Hippocampal formation (tissue), 2 donors: ENCODE measurements at places on chromosomes 4 and X.
A peak's percentile ranks its signal among the peaks of the same experiment; 100 is the strongest.

DNA sequence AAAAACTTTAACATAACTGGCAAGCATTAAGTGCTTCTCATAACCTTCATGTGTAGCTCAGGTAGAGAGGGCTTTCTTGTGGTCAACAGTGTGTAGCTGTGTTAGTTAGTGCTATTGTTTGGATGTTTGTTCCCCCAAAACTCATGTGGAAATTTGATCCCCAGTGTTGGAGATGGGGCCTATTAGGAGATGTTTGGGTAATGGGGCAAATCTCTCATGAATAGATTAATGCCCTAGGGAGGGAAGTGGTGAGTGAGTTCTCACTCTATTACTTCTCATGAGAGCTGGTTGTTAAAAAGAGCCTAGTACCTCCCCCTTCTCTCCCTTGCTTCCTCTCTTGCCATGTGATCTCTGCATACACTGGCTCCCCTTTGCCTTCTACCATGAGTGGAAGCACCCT lies 16.5 kb upstream of the SLC25A43 start:
- no peak for DNase-seq

DNA sequence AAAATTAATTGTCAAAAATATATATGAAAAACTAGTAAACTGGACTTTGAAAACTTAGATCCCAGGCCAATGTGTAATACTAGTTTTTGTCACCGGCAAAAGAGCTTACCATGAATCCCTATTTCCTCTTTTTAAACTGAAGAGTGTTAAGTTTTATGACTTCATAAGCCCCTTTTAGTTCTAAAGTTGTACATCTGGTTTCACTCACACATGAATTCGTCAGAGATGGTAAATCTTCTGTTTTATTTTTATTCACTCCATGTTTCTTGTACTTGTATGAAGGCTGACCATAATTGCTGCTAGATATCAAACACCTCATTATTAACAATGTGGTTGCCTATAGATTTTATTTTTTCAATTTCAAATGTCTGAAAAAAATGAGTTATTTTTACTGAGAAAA lies 827.9 kb downstream of the PCDH7 start:
- DNase-seq: no peak

DNA sequence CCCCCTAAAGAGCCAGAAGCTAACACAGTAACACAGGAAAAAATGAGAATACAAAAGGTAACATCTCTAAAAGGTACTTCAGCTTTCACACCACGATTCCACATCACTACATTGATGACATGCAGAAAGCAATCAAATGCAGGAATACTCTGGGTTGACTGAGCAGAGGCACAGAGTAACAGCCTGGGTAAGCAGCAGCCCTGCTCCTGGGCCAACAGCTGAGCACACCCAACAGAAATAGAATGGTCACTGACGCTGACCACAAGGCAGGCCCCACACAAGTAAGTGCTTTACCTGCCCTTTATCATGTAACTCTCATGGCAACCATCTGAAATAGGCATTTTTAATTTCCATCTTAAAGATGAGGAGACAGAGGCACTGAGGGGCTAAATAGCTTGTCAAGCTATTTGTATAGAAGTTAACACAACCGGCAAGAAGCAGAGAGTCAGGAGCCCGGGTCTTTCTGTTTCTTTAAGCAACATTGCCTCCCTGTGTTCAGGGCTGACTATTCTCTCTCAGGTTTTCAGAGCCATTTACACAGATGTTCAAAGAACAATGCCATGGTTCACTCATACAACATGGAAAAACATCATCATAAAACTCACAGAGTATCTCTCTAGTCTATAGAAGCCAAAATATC lies 168.9 kb downstream of the ZNF674 start:
- DNase-seq: peak; percentile 20

GRCh38 chrX:129755779-129756650 lies 17.2 kb downstream of the XPNPEP2 start:
- no peak for DNase-seq

- no peak for DNase-seq
These were observed 66.7 kb upstream of the FRAS1 start for GRCh38 chr4:77990456-77990855.

DNA sequence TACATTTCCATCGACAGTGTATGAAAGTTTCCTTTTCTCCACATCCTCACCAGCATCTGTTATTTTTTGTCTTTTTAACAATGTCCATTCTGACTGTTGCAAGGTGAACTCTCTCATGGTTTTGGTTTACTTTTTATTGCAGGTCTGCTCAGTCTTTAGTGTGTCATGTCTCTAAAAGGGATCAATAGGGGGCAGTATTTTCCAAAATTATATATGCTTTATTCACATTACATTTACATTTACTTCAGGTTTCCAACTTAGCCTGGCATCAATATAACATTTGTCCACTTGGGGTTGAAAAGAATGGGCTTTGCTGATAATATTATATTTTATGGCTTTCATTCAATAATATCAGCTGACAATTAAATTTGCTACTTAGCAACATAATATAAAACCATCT lies 265.0 kb upstream of the SLITRK2 start:
- DNase-seq: no peak

DNA sequence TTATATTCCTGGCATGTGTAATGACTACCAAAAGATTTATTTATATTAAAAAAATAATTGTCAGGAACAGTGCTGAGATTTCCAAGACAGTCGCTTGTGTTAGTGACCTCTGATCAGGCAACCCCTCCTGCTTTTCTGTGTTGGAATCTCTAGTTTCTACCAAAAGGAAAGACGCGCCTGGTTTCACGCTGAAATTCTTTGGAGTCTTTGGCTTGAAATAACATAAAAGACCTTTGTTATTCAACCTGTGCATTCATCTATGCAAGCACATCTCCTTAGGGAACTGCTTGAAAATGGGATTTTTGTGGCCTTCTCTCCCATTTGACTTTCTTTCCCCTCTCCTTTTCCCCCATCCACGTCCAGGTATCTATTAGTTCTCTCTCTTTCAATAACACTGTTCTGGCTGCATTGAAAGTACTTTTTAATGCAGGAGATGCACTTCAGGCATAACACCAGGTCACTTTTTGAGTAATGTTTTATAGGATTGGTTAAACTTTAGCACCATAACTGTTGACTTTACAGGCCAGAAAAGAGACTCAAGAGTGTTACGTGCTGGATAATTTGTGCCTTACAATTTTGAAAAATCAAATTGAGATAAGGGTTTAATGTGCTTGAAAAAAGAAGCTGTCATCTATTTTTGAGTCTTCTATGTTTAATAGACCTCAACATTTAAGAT lies 172.7 kb downstream of the GPAT3 start:
- no peak for DNase-seq

- no peak for DNase-seq
These were observed 111.5 kb upstream of the LDB2 start for GRCh38 chr4:17009871-17010367.

GRCh38 chr4:70925899-70926635 lies 23.9 kb downstream of the MOB1B start:
- DNase-seq: no peak

DNA sequence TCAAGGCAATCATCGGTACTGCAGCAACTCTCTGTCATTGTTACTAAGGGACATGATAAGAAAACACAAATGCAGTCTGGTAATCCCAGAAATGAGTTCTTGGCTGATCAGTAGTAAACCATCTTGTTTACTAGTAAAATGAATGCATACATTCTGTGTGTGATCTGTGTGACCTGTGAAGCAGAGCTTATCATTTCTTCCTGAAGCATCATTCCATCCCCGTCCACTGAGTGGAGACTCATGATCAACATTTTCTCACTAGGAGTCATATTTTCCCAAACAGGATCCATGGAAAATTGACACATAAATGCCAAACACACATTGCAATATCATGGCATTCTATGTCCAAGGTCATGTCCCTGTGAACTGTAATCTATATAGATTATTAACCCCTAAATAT lies 226.1 kb downstream of the ANKRD50 start:
- DNase-seq: no peak

DNA sequence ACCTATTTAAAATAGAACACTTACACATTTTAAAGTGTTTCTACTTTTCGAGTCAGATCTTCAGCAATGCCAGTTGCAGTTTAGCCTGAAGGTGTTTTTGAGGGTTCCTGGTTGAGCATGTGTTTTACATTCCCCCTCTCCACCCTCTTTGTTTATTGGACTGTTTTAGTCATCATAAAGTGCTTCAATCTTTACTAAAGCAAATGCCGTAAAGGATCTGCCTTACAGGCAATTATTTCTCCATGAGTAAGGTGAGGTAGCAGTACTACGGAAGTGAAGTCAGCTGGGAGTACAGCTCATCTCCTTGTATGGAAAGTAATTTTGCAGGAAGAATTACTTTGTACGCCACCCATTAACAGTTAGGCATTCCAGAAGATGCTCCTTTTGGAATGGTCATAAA lies 36.9 kb downstream of the PDLIM5 start:
- no peak for DNase-seq

- DNase-seq: no peak
These were observed 200.5 kb downstream of the FAM133A start for GRCh38 chrX:93874554-93874953.

DNA sequence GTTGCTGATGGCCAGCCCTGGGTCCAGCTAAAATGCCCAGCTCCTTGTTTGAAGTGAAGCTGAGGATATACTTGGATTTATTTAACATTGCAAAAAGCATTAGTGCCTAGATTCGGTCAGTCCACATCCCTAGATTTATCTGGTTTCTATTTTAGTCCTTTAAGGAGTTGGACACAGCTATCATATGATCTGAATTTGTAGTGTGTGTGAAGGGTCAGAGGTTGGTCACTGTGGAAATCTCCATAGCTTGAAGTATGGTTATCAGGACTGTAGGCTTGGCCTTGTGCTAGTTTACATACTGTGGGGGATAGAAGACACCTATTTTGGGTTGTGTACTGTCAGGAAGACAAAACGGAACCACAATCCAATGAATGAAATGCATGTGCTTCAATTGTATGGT lies 28.8 kb downstream of the NLGN3 start:
- DNase-seq: no peak

DNA sequence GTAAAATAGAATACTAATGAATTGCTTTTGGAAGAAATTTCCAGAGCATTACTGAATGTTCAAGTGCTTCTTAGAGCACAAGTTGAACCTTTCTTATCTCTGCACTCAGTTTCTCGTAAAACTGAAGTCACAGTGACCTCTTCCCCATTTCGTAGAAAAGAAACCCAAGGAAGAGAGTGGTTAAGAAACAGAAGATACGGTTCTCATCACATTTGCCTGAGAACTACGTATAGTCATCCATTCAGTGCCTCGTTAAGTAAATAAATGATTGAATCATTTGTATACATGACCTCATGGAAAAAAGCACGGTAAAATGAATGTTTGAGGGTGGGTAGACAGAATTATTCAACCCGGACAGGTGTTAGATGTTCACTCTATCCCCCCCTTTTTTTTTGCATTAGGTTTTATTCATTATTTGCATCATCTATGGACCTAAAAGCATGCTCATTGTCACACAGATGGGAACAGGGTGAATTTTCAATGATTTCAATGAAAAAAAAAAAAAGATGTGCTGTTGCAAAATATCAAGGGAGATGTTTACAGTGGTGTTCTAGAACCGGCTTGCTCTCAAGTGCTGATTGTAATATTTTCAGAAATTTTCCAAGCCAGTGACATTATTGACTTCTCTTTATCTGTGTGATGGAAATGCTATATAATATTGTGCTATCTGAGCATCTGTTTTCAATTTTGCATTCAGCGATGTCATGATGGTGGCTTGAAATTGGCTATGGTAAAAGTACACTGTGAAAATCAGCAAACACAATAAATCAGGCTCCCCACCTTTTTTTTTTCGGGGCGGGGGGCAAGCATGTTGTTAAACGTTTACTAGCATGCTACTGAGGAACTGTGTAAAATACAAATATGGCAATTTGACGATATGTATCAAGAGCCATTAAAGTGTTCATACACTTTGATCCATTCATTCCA lies 4.3 kb downstream of the RHOH start:
- no peak for DNase-seq

- DNase-seq: no peak
These were observed 109.6 kb downstream of the SPRY1 start for GRCh38 chr4:123506011-123506695.

DNA sequence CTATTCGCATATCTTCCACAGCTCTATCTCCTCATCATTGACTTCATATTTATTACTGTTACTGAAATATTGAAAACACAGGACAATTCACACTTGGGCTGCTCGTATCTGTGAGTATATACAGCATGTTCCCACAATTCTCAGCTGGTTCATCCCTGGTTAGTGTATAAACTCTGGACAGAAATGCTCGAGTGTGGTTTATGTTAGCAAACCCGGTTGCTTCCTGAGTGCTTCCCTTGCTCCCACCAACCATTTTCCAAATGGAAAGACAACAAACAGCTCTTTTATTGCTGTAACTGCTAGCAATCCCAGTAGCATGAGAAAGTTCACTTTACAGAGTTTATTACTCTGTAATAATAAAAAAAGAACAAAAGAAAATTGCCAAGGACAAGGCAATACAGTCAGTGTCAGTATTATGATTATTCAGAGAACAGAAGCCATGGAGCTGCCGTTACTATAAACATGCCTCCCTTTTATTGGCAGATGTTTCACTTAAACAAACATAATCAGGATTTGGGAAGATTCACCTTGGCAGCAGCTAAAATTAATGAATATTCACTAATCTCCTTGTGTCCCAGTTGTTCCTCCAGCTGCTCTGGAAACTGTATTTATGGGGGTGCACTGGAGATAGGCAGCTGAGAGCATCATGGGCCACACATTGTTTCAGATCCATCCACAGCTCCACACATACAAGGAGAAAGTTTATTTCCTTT lies 134.1 kb upstream of the GUCY1A1 start:
- no peak for DNase-seq

- no peak for DNase-seq
These were observed 219.9 kb upstream of the GLRA2 start for GRCh38 chrX:14309431-14309830.

DNA sequence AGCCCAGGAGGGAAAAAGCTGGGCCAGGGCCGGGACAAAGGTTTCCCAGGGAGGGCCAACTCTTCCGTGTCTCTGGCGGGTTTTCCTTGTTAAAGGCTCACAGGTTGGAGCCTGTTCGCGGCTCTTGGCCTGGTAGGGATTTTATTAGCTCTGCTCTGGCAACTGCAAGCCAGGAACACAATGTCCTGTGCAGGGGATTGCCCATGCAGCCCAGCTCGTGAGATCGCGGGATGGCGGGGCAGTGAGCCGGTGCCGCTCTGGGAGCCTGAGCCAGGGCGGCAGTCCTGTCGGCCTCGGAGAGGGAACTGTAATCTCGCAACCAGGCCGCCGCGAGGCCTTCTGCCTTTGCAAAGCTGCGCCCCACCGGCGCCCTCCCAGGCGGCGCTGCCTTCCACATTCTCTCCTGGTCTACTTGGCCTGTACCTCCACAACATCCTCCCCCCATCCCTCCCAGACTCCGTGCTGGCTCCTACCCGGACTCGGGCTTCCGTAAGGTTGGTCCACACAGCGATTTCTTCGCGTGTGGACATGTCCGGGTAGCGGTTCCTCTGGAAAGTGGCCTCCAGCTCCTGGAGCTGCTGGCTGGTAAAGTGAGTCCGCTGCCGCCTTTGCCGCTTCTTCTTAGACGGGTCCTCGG lies 2.1 kb downstream of the PITX2 start:
- no peak for DNase-seq

GRCh38 chr4:2448589-2448988 lies 20.3 kb upstream of the RNF4 start:
- DNase-seq: no peak

DNA sequence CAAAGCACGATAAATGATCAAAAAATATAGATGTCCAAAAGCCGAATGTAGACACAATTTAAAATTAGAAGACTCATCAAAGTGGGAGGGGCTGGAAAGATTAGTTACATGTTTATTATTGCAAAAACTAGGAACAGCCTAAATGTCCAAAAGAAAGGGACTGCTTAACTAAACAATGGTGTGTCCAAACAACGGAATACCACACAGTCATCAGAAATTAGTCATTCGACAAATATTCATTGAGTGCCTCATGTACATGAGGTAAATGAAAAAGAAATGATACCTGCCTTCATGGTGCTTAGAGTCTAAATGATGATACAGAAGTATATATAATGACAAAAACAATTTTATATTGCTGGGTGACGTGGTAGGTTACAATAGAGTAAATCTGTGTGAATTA lies 139.7 kb downstream of the MAML3 start:
- no peak for DNase-seq
